ENCODE measurements at places on chromosomes 11 and 22.

- no peak for DNase-seq
Observed at GRCh38 chr11:73978576-73979086, 4.0 kb downstream of the UCP2 start.

DNA sequence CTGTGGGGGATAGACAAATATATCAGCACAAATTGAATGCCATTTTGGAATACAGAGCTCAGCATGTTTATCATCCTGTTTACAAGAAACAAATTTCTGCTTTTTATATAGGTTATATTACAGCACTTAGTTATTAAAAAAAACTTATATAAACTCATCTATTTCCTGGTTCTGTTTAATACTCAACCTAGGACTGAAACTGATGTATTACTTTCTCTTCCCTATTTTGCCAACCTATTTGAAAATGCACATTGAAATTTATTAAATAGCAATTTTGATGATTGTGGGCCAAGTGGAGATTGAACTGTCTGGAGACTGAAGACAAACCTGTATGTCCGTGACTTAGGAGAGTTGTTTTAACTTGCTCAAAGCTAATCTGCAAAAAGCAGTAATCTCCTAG, 288.3 kb upstream of the ANO3 start:
- no peak for DNase-seq

DNA sequence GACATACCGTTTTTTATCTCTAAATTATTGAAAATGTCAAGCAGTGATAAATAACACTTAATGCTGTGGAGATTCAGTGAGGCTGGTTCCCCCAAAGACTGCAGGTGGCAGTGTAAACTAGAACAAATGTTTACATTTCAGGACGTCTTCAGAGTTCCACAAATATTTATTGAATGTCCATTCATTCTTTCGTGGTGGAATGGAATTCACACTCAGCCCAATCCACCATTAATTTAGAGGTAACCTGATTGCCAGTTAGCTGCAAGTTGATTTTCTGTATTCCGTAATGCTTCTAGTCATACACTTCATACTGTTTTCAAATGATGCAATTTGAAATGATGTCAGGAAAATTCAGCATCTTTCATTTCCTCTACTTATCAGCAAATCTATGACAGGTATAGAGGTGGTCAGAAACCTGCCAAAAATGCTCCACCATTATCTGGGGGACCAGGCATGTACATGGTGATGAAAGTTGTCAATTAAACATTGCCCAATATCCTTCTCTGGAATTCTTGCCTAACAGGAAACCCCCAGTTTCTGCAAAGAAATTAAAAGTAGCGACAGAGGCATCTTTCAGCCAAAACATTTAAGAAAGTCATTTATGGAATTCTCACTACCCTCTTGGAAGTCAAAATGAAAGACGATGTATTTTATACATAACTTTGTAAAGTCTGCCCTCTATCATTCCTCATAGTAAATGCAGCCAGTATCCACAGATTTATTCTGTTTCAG, 94.3 kb upstream of the BMAL1 start:
- no peak for DNase-seq

GRCh38 chr11:86034710-86035109, 34.2 kb downstream of the PICALM start:
- no peak for DNase-seq

DNA sequence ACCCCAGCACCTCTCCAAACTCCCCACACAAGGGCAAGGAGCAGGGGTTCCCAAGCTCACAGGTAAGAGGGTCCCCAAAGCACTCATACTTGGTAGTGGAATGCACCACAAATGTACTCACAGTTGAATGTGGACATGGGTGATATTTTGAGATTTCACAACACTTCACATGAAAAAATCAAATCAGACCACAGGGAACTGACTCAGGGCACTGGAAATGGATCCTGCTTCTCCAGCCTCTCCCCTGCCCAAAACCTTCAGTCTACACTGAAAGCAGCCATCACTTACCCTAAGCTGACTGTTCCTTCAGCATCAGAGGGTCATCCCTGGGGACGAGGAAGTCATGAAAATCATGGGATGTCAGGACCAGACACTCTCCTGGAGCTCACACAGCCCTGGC, 40.2 kb downstream of the SCGB1A1 start:
- no peak for DNase-seq

- no peak for DNase-seq
Observed at GRCh38 chr11:80282643-80283042, 841.8 kb upstream of the TENM4 start.

- DNase-seq, result no peak
Observed at GRCh38 chr11:73201249-73201648, 16.8 kb upstream of the P2RY2 start.

GRCh38 chr11:14435717-14436512, 63.7 kb downstream of the COPB1 start:
- DNase-seq, result no peak

DNA sequence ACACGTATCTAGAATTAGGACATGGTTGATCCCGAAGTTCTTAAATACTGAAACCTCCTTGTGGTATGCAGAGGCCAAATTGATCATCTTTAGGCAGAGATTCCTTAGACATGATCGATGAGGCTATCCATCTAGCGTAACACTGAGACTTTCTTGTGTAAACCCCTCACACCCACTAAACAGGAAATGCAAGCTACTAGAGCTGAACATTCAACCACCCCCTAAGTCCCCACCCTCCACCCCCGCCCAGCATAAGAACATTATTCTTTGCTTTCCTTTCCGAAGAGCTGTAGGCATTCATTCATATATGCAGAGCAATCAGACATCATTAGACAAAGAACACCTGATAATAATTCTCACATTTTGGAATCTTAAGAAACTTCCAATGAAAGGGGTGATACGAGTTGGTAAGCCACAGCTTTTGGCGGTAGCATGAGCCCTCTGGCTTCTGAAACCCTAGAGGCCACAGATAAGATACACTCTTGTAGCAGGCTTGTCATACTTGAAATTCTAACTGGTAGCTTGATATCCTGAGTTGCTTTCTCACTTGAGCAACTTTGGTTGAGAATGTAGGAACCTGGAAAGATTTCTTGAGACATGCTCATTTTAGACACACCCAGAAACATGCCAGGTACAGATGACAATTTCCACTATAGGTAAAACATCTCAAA, 42.2 kb downstream of the FLI1 start:
- no peak for DNase-seq

DNA sequence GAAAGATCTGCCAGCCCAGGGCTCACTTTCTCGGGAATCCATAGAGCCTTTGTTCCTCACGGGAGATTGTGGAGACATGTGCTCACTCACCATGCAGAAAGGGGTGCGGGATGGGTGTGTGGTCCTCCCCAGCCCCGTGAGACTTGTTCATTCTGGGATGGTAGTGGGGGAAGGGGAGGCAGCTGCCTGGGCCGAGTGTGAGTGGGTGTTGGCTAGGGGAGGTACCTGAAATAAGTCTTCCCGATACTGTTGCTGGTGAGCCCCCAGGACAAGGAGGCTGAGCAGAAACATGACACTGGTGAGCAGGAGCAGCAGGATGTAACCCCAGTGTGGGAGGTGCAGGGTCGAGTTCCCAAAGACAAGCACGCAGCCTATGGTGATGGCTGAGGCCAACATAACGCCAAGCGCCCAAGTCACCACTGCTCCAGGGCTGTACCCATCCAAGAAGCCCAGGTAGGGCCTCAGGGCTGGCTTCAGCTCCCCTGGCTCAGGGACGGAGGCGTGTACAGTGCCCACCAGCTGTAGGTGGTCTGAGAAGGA, 2.8 kb downstream of the SLC7A4 start:
- no peak for DNase-seq

DNA sequence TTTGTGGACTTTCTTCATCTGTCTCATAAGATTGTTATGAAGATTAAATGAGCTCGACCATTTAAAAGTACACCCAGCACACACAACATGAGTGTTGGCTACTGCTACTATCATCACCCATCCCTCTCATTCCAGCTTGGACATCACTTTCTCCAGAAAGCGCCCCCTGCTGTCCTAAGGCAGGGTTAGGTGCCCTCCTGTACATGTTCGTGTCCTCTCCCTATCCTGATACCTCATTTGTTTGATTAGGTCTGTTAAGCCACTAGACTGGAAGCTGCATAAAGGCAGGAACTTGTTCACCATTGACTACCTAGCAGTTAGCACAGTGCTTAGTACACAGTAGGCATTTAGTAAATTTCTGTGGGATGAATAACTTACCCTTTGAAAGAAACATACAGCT, 85.5 kb downstream of the ENTHD1 start:
- no peak for DNase-seq

DNA sequence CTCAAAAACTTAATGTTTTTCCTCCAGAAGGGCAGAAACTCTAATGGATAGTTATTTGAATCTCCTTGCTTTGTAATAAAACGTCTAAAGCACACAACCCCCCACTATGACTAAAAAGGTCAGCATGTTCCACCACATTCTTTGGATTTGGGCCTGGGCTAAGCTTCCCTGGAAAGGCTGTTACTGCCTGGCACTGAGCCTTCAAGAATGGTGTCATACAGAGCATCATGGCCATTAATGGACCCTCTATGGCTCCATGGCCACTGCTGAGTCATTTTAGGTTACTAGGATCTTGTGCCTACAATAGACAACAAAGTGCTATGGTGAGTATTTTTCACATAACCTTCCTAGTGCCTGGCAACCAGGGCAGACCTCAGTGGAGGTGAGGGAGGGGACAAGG, 242.6 kb upstream of the FAT3 start:
- peak; percentile 92 for DNase-seq

DNA sequence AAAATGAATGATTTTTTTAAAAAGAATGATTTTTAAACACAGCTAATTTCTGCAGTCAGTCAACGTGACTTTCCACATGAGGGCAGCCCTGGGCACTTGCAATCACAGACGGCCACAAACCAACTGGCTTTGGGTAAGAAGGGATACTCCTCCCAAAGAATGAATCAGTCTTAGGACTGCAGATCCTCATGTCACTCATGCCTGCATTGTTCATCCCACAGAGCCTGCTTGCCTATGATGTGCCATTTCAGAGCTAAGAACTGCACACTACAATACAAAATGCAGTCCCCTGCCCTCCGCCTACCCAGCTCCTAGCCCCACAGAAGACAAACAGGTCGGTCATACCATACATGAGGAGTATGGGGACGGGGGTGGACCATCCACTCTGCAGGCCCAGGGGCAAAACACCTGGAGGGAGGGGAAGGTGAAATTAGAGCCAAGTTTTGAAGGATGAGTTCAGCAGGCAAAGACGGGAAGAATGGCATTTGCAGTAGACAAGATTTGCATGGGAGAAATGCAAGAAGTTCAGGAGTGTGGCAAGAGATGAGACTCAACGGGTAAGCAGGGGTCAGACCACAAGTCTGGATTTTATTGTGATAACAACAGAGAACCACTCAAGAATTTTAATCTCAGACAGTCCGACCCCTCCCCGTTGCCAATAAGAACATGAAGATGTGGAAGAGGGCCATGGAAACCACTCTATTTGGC, 24.7 kb downstream of the PACSIN2 start:
- peak; percentile 85 for DNase-seq

- DNase-seq, result no peak
Observed at GRCh38 chr11:111814106-111814505, 47.9 kb upstream of the PPP2R1B start.

DNA sequence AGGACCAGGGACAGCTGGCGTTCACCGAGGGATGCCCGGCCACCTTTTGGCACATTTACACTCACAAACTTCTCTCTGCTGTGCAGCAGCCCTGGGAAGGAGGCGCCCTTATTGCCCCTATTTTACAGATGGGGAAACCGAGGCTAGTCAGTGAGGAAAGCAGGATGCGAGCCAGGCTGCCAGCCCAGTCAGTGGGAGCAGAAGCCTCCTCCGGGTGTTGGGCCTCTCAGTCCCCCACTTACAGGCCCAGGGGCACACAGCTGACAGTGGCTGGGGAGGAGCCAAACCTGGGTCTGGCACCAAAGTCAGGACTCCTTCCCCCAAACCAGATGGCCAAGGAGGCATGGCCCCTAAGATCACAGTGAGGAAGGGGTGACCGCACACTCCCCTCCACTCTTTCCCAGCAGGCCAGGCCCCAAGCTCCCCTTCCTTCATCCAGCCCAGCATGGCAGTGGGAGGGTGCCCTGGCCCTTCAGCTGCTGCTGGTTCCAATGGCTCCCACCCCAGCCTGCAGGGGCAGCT, 121.4 kb upstream of the ANO1 start:
- no peak for DNase-seq

DNA sequence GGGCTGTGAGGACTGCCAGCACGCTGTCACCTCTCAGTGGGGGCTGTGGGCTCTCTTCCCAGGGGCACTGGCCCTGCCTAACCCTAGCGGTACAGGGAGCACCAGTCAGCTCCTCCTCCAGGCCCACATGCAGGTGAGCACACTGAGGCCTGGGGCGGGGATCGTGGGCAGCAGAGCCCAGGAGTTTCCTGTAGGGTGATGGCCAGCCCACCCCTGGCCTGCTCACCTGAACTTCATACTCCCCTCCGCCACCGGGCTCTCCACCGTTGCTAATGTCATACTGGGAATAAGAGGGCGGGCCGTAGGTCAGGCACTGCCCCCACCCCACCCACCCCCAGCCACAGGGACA, 10.0 kb upstream of the TREH start:
- DNase-seq, result no peak

GRCh38 chr11:135019899-135020298, 607.9 kb upstream of the B3GAT1 start:
- DNase-seq, result no peak

GRCh38 chr22:46064966-46065666, 85.2 kb upstream of the PPARA start:
- DNase-seq, result no peak

- DNase-seq, result no peak
Observed at GRCh38 chr11:45670386-45671135, 5.1 kb upstream of the CHST1 start.

All from fibroblast of the conjunctiva (primary cell).